IMR-90 (cell line): ENCODE measurements at places on chromosomes 5 and 9. TPM values are rescaled to one million over a fixed set of nuclear protein-coding genes. Genes with fewer than 3 reads are reported as not detected.
A peak's percentile ranks its signal among the peaks of the same experiment; 100 is the strongest.

- H3K27me3 ChIP-seq, result no peaks in the 10 kb centered on the region
- H3K36me3 ChIP-seq, result peaks cover 12% of the 10 kb centered on the region
- peaks cover 6% of the 10 kb centered on the region for H3K4me1 ChIP-seq
- DNase-seq, result no peak
- no peak overlapping the region for H3K27ac ChIP-seq
- H3K4me3 ChIP-seq, result no peak overlapping the region; the same call in 1 of the 2 replicates
Measured at GRCh38 chr9:124415852-124416484, 726 bp upstream of the PSMB7 start.

GRCh38 chr9:131817073-131817472 lies 77.2 kb upstream of the RAPGEF1 start:
- H3K4me3 ChIP-seq, result no peak overlapping the region
- no peak overlapping the region for H3K27ac ChIP-seq
- no peaks in the 10 kb centered on the region for H3K4me1 ChIP-seq

- H3K36me3 ChIP-seq, result no peaks in the 10 kb centered on the region
- no peak overlapping the region for H3K4me3 ChIP-seq
- no peak for DNase-seq
- H3K27me3 ChIP-seq, result no peaks in the 10 kb centered on the region
- no peak overlapping the region for H3K27ac ChIP-seq
- H3K4me1 ChIP-seq, result no peaks in the 10 kb centered on the region
Measured at GRCh38 chr5:18375641-18376040, 741.4 kb downstream of the TAF11L14 start.

DNA sequence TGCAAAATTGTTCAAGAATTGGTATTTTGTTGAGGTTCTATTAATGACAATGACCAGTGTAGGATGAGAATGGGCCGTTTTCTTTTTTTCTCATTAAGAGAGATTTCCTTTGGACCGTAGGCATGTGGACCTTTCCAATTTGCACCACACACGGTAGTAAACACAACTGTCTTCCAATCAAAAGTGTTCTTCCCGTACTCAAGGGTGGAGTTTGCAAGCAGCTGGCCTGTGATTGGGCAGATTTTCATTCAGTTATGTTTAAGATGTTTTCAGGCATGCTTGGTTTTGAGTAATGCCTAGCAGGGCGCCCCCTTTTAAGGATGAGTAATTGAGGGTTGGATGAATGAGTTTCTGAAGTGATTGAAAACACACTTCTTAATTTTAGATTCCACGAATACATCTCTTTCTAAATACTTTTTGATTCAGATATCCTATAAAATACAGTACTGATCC lies 2.5 kb downstream of the KDM3B start:
- peaks cover 2% of the 10 kb centered on the region for H3K36me3 ChIP-seq
- no peak overlapping the region for H3K4me3 ChIP-seq
- peaks cover 2% of the 10 kb centered on the region; the same call in 1 of the 2 replicates for H3K4me1 ChIP-seq
- no peak overlapping the region for H3K27ac ChIP-seq
- peak; percentile 77 for DNase-seq

DNA sequence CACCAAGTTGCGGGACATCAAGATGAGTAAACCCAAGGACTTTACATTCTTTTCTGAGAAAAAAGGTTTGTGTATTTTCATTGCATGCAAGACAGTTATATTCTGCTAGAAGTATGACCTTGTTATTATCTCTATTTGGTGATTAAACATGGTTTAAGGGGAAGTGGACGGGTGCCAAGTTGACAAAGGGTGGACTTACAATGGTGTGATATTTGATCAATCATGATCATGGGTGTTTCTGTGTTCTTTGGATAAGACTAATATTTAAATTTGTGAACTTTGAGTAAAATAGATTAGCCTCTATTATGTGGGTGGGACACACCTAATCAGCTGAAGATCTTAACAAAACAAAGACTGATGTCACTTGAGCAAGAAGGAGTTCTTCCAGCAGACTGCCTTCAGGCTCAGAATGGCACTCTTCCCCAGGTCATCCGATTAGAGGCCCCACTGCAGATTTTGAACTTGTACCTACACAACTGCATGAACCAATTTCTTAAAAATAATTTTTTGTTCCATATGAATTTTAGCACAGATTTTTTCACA lies 782.9 kb downstream of the CDH12 start:
- no peaks in the 10 kb centered on the region for H3K27me3 ChIP-seq
- no peak overlapping the region for H3K27ac ChIP-seq
- no peaks in the 10 kb centered on the region for H3K36me3 ChIP-seq
- H3K4me1 ChIP-seq, result no peaks in the 10 kb centered on the region
- no peak overlapping the region for H3K4me3 ChIP-seq
- DNase-seq, result no peak

- H3K4me3 ChIP-seq, result no peak overlapping the region
- H3K36me3 ChIP-seq, result no peaks in the 10 kb centered on the region
- no peak for DNase-seq
- no peaks in the 10 kb centered on the region; the same call in 1 of the 2 replicates for H3K4me1 ChIP-seq
- no peak overlapping the region for H3K27ac ChIP-seq
Measured at GRCh38 chr5:173229382-173229959, 5.5 kb downstream of the NKX2-5 start.

GRCh38 chr9:133818444-133818843 lies 80.3 kb upstream of the SARDH start:
- H3K4me1 ChIP-seq, result no peaks in the 10 kb centered on the region; the same call in 1 of the 2 replicates
- H3K36me3 ChIP-seq, result no peaks in the 10 kb centered on the region; the same call in 1 of the 2 replicates
- peak; percentile 39 for DNase-seq
- no peaks in the 10 kb centered on the region for H3K27me3 ChIP-seq
- H3K4me3 ChIP-seq, result no peak overlapping the region

- no peaks in the 10 kb centered on the region for H3K27me3 ChIP-seq
- H3K27ac ChIP-seq, result no peak overlapping the region
- no peaks in the 10 kb centered on the region for H3K4me1 ChIP-seq
- DNase-seq, result no peak
- no peak overlapping the region for H3K4me3 ChIP-seq
Measured at GRCh38 chr9:26346942-26347477, 545.6 kb downstream of the CAAP1 start.

Gene EGR1
- total RNA-seq, result 2.9 and 5.8 TPM in 2 replicates

Gene GLDC
- 0.36 and 0.83 TPM in 2 replicates for total RNA-seq

Gene MPDZ
- 39.3 and 46.4 TPM in 2 replicates for total RNA-seq

Gene HSDL2
- 58.6 and 65.8 TPM in 2 replicates for total RNA-seq
